ENCODE measurements at places on chromosomes 13 and 19. TPM values are rescaled to one million over a fixed set of nuclear protein-coding genes. Genes with fewer than 3 reads are reported as not detected.
A peak's percentile ranks its signal among the peaks of the same experiment; 100 is the strongest.

MAN2B1 gene
- total RNA-seq, result 215 TPM

PPP1R15A gene
- total RNA-seq, result 1,030 TPM

DPRX gene
- total RNA-seq, result not detected

TMEM221 gene
- not detected for total RNA-seq

TGFB1 gene
- total RNA-seq, result 185 TPM

SPACA4 gene
- not detected for total RNA-seq

ZNF540 gene
- 0.99 TPM for total RNA-seq

RNF17 gene
- total RNA-seq, result not detected

CGB5 gene
- not detected for total RNA-seq

ANGPTL8 gene
- total RNA-seq, result not detected

DNAAF3 gene
- total RNA-seq, result not detected

ERFL gene
- total RNA-seq, result 15.0 TPM

ZNF667 gene
- 8.1 TPM for total RNA-seq

WDR88 gene
- not detected for total RNA-seq

- DNase-seq, result no peak
Observed at GRCh38 chr19:45189971-45190370, 11.4 kb downstream of the BLOC1S3 start.

GRCh38 chr13:69595181-69595580 lies 512.4 kb upstream of the ATXN8OS start:
- no peak for DNase-seq

- DNase-seq, result no peak
Observed at GRCh38 chr13:21964686-21965085, 293.8 kb downstream of the FGF9 start.

DNA sequence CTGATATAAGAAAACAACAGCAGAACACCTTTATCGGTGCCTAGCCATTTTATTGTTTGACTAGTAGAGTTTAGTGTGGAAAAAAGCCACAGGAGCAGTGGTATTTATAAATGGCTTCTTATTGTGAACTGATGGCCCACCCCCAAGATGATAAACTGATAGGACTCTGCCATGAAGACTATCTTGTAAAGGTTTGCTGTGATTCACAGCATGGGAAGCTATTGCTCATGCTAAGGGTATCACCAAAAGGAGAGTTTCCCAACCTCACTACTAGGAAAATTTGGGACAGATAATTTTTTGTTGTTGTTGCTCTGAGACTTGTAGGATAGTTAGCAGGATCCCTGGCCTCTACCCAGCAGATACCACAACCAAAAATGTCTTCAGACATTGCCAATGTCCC lies 12.0 kb upstream of the SLC7A1 start:
- DNase-seq, result no peak

DNA sequence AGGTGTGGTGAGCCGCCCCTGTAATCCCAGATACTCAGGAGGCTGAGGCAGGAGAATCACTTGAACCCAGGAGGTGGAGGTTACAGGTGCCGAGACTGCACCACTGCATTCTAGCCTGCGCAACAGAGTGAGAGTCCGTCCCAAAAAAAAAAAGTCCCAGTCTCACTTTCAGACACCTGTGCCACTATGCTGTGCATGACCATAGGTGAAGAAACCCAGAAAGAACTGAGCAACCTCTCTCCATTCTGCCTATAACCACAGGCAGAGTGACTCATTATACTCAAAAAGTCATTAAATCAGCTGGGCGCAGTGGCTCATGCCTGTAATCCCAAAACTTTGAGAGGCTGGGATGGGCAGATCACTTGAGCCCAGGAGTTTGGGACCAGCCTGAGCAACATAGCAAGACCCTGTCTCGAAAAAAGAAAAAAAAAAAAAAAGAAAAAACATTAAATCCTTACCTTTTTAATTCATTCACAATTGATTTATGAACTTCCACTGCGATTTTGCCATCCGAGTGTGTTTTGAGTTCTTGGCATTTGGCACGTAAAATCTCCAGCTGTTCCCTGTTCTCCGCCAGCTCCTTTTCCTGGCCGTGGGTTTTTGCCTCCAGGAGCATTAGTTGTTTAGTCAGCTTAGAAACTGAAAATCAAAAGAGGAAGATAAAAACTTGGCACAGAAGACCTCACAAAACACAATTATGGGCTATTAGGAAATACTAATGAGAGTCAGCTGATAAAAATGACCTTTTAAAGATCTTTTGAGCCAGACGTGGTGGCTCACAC lies 45.5 kb upstream of the SLC7A9 start:
- no peak for DNase-seq

- DNase-seq, result no peak
Observed at GRCh38 chr13:63124863-63125262, 1709.2 kb upstream of the PCDH20 start.

- no peak for DNase-seq
Observed at GRCh38 chr19:28020619-28021258, 1192.2 kb downstream of the UQCRFS1 start.

DNA sequence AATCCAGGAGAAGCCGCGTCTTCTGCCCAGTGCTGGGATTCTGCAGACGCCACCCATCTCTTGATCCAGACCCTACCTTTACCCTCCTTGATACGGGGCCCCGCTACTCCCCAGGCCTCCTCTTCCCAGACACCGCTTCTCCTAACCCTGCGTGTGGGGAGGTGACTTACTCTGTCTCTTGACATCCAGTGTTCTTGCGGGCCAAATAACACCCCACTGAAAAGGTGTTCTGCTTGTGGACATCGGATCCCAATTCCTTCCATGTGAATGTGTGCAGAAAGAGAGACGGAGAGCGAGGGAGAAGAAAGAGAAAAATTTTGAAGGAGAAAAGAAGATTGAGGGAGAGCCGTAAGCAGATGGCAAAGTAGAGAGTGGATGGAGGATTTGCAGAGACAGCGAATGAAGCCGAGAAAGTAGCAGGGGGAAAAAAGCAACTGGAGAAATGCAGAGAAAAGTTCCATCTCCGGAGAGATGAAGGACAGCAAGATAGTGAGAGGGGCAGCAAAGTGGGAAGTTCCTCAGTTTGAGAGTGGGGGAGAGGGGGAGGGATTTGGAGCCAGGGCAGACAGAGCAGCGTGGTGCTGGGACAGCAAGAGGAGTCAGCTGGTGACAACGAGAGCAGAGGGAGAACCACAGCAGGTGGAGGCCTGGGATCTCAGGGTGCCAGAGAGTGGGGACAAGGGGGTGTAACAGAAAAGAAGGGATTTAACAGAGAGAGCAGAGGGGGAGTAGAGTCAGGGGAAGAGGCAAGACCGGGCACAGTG lies 814 bp downstream of the ZNF480 start:
- DNase-seq, result no peak

GRCh38 chr19:45952341-45952685 lies 21.4 kb downstream of the NOVA2 start:
- no peak for DNase-seq

DNA sequence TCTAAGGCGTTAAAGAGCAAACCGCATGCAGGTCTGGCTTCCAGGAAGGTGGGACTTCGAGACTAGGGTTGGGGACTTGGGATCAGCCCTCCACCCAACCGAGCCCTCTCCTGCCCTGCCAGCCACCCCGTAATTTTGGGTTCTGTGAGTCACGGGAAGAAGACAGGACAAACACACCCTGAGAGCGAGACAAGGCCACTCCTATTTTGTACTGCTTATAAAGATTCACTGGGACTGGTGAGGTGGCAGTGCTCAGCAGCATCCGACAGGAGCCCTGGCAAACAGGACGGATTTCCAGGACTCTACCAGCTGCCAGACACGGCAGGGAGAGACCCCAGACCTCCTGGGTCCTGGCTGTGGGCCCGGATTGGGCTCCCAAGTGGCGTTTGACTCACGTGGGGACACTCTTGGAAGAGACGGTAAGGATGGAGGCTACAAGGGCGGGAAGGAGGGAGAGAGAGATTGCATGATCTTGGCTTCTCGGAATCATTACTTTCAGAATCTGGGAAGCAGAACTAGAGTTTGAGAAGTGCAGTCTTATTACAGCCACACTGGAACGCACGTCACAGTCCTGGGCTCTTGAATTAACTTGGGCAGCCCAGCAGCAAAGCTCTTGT lies at the start of gene C5AR2:
C5AR2 (plus strand) TSS at position 245 of the 617 bp plus-strand sequence. CDS start 8,625 bp downstream, outside the sequence.
- DNase-seq, result no peak

DNA sequence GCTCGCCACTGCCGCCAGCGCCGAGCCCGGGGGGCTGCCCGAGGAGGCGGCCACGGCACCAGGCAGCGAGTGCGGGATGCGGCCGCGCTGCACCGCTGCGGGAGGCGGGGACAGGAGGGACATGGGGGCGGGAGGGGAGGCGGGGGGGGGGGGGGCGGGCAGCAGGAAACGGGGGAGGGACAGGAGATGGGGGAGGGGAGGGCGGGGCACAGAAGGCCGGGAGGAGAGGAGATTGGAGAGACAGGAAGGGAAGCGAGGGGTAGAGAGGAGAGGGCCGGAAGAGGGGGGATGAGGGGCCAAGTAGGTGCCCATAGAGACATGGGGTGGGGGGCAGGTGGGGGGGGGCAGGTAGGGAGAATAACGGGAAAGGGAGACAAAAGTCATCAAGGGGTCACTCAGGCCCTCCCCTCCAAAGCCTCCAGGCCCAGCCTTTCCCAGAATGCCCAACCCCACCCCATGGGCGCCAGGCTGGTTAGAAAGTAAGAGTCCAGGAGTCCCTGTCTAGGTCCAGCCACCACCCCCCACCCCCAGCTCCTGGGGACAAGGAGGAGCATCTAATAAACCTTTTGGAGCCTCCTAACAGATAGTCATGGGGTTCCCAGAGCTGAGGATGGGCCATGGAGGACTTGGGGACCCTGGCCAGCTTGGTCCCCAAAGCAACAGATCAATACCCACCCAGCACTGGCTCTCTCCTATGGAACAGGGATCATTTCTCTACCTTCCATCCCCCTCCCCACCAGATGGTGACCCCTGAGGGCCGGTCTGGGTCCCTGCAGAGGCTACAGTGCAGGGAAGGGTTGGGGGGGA lies 9.5 kb downstream of the NR2F6 start:
- no peak for DNase-seq

GRCh38 chr13:80860845-80861244 lies 519.9 kb upstream of the SPRY2 start:
- no peak for DNase-seq

GRCh38 chr13:73984201-73984600 lies 150.0 kb downstream of the KLF12 start:
- DNase-seq, result no peak

DNA sequence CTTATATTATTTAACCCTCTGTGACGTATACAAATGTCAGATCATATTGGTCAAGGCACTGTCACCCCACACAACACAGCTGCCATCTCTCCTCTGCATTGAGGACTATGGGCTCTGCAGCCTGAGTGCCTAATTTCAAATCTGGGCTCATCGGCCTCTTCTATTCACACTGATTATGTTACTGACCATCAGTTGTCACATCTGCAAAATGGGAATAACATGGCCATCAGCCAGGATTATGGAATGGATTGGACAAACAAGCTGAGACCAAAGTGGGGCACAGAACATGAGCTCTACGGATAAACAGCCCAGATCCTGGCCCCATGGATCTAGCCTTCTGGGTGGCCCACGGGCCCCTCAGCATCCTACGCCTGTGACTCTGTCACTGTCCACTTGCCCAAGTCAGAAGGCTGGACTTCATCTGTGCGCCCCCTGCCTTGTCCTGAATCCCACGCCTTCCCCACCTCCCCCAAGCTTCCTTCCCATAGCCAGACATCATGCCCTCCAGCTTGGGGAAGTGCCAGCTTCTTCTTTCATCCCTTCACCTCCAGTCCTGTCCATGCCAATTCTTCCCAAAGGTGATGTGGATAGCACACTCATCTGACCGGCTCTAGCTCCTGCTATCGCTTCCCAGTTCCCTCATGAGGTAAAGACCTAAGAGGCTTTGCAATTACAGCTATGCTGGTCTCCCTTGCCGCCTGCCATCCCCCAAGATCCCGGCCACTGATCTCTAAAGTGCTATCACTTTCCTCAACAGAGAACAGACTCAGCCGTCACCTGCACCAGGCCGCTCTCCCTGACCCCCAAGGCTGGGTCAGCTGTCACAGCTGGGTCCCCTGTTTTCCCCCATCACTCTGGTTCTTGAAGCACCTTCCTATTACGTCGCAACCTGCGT lies 872 bp downstream of the FARSA start:
- DNase-seq, result no peak

- DNase-seq, result no peak
Observed at GRCh38 chr13:112605531-112605990, 17.6 kb upstream of the TUBGCP3 start.

GRCh38 chr19:49506575-49507105 lies 5.8 kb upstream of the FCGRT start:
- peak; percentile 78 for DNase-seq

DNA sequence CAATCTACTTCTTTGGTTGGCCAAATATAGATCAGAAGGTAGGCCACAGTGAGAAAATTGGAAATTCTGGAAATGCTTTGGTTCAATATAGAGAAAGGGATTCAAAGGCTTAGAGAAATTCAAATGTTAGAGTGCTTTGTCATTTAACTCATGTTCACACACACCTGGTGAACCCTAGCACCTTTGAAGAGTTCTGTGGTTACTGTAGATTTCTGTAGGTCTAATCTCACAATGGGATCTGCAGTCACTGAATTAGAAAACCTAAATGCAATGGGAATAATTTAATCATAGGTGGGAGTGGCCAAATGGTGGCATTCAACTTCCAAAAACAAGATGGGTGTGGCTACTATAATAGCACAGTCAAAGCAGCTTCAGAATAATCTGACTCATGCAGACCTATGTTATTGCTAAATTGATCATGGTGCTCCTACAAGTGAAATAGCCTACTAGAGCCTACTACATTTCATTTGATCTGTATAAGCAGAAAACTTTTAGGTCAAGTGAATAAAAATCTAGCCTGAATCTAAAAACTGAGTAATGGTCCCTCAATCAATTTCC lies 1152.9 kb downstream of the PCDH9 start:
- no peak for DNase-seq

DNA sequence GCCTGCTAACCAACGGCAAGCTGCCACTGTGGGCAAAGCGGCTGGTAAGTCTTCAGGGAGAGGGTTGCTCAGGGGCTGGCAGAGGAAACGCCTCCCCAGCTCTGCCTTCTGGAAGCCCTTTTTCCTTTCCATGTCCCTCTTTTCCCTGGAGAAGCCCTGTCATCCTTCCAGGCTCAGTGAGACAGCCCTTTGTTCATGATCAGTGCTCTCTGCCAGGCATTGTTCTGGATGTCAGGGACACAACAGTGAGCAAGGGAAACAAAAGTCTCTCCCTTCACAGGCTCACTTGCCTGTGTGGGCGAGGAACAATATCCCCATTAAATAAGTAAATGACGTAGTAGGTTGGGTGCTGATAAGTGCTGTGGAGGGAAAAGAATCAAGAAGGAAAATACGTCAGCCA lies 13.9 kb upstream of the OVOL3 start:
- no peak for DNase-seq

GRCh38 chr13:38970380-38971051 lies 20.1 kb downstream of the STOML3 start:
- no peak for DNase-seq

GRCh38 chr19:18990128-18990708 lies 43.1 kb downstream of the SUGP2 start:
- DNase-seq, result no peak

GRCh38 chr19:29687244-29687896 lies 22.1 kb downstream of the PLEKHF1 start:
- DNase-seq, result no peak

- no peak for DNase-seq
Observed at GRCh38 chr19:41422955-41423354, 4.2 kb downstream of the B3GNT8 start.

- DNase-seq, result no peak
Observed at GRCh38 chr13:54989418-54989817, 1960.8 kb downstream of the OLFM4 start.

- DNase-seq, result no peak
Observed at GRCh38 chr13:45108716-45109101, 11.6 kb upstream of the GTF2F2 start.

- no peak for DNase-seq
Observed at GRCh38 chr19:29545866-29546582, 20.2 kb downstream of the VSTM2B start.

GRCh38 chr19:5205381-5205780 lies 135.2 kb downstream of the PTPRS start:
- DNase-seq, result no peak
